ENCODE measurements at places on chromosomes 3 and 15. TPM values are rescaled to one million over a fixed set of nuclear protein-coding genes. Genes with fewer than 3 reads are reported as not detected.

Gene BHLHE40
- total RNA-seq, result 57.0 TPM

Gene CCDC54
- not detected for total RNA-seq

GRCh38 chr3:188782613-188783124 is 389.1 kb upstream of the TPRG1 start:
- H3K36me3 ChIP-seq, result no peaks in the 10 kb centered on the region
- H3K4me1 ChIP-seq, result peaks cover 54% of the 10 kb centered on the region
- no peak for DNase-seq
- no peaks in the 10 kb centered on the region for H3K27me3 ChIP-seq

DNA sequence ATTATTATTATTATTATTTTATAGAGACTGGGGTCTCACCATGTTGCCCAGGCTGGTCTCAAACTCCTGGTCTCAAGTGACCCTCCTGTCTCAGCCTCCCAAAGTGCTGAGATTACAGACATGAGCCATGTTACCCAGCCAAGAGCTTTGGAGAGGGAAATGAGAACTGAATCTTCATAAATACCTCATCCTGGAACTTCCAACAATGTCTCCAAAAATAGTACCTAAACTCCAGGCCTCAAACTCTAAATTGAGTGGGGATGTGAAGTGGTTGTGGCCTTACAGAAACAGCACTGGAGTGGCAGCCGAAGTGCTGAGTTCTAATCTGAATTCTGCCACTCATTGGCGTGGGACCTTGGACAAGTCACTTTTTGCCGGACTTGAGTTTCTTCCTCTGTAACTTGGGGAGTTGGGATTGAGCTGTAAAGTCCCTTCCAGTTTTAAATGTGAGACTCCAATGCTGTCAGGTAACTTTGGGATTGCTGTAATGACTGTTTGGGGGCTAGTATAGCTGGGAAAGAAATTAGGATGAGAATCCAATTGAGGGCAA is 10.0 kb upstream of the SRP14 start:
- H3K4me1 ChIP-seq, result peaks cover 23% of the 10 kb centered on the region
- no peak overlapping the region for H3K27ac ChIP-seq
- H3K4me3 ChIP-seq, result no peak overlapping the region
- H3K27me3 ChIP-seq, result no peaks in the 10 kb centered on the region

DNA sequence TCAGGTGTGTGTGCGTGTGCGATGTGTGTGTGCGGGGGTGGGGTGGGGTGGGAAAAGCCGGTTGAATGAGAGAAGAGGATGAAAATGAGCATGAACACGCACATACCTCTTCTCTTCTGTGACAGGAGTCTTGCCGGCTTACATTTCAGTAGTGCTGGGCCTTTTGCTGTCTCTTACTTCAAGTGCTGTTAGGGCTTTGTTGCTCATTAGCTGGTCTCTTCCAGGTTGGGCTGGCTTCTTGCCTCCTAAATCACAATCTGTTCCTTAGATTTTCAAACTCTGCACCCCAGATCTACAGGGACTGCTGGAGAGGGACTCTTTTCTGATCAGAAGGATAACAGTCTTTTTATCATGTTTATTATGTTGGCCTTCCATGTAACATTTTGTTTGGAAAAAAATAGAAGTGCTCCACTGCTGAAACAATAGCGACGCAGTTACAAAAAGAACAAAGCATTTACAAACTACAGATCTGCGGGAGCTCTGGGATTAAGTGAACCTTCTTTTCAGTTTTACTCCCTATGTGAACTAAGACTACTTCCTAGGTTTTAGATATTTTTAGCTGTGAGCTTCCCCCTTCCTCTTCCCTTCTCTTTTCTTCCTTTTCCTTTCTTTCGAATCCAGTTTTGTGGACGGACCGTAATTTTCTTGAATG is 48.5 kb downstream of the USP13 start:
- DNase-seq, result no peak
- H3K4me1 ChIP-seq, result no peaks in the 10 kb centered on the region
- H3K36me3 ChIP-seq, result peaks cover 18% of the 10 kb centered on the region
- no peak overlapping the region for H3K4me3 ChIP-seq

- H3K4me1 ChIP-seq, result no peaks in the 10 kb centered on the region
- H3K27me3 ChIP-seq, result peaks cover 18% of the 10 kb centered on the region
- no peaks in the 10 kb centered on the region for H3K36me3 ChIP-seq
- no peak for DNase-seq
- H3K4me3 ChIP-seq, result no peak overlapping the region
These were observed 24.1 kb upstream of the MRPL3 start for GRCh38 chr3:131526801-131527347.

Gene GOLGA8N
- 13.0 TPM for total RNA-seq

GRCh38 chr3:164365242-164365641 is 713.1 kb downstream of the SI start:
- H3K4me1 ChIP-seq, result no peaks in the 10 kb centered on the region
- DNase-seq, result no peak
- H3K36me3 ChIP-seq, result no peaks in the 10 kb centered on the region
- no peak overlapping the region for H3K27ac ChIP-seq
- H3K27me3 ChIP-seq, result no peaks in the 10 kb centered on the region

DNA sequence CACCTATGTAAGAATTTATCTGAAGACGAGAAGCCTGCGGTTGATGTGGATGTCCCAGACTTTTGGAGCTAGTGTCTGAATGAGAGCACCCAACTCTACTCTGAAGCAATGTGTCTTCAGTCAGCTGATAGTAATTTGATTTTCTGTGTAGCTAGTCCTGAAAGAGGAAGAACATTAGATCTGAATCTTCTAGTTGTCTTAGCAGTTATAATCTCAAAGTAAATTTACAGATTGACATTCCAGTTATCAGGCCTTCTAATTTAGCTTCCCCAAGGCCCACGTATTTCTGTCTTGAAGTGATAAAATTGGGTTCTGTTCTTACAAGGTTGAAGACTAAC is 1.5 kb downstream of the TCAIM start:
- no peak for DNase-seq
- no peak overlapping the region for H3K27ac ChIP-seq
- peak overlapping the region; percentile 66 for H3K4me3 ChIP-seq
- H3K4me1 ChIP-seq, result no peaks in the 10 kb centered on the region
- H3K36me3 ChIP-seq, result no peaks in the 10 kb centered on the region

- no peaks in the 10 kb centered on the region for H3K27me3 ChIP-seq
- H3K4me1 ChIP-seq, result peaks cover 11% of the 10 kb centered on the region
- H3K4me3 ChIP-seq, result no peak overlapping the region
- no peaks in the 10 kb centered on the region for H3K36me3 ChIP-seq
- H3K27ac ChIP-seq, result no peak overlapping the region
- no peak for DNase-seq
These were observed 8.8 kb downstream of the FILIP1L start for GRCh38 chr3:100105501-100105900.

Measured in tibial nerve (tissue), 4 donors.